ENCODE measurements at places on chromosomes 7 and 10.

DNA sequence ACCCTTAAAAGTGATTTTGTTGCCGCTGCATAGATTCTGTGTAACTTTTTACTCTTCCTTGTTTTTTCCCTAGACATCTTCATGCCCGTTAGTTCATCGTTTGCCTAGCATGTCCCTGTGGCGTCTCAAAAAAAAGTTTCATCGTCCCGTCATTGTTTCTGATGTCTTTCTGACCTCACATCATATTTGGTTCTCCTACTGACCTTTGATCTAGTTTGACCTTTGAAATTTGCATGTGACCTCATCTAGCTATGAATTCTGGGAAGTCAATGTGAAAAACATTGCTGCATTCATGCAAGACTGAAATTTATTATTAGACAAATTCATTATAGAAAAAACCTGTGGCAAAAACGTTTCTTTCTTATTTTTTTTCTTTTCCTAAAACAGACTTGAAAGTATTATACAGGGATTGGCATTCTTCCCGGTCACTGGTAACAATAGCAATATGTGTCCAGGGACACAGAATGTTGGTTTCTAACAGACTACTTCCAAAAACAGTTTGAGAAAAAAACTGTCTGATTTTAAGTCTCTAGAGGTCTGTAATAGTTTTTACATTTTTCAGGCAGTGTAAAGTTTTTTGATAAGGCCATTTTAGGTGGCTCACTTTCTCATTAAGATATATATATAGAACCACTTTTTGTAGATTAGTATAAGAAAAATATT lies 280.9 kb downstream of the USP6NL start:
- no peak for DNase-seq

GRCh38 chr7:119931230-119931824 lies 341.6 kb upstream of the KCND2 start:
- no peak for DNase-seq

DNA sequence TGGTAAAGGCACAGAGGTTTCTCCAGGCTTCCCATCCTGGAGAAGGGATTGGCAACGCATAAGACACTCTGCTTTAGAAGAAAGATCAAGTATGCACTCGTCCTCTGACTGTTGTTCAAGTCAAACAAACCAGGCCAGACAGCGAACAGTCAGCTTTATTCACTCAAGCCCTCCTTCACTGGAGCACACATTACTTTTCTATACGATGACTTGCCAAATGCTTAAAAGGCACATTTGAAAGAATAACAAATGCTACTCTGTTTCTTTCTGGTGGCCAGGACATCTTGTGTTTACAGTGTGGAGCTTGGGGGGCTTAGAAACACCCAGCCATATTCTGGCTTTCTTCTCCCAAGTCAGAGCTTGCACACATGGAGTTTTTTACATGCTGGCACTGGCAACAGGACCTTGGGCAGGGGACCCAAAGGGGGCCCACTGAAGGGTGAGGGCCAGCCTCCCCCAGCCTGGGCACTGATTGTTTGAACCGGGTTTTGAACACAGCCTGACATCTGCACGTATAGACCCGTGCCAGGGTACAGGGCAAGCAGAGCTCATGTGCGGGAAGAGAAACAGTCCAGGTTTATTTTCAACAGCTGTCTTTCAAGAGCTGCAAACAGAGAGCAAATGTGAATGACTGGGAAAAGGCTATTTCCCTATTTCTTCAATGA lies 33.3 kb upstream of the FGFR2 start:
- no peak for DNase-seq

- no peak for DNase-seq
Measured at GRCh38 chr7:8146788-8147413, 115.1 kb downstream of the ICA1 start.

DNA sequence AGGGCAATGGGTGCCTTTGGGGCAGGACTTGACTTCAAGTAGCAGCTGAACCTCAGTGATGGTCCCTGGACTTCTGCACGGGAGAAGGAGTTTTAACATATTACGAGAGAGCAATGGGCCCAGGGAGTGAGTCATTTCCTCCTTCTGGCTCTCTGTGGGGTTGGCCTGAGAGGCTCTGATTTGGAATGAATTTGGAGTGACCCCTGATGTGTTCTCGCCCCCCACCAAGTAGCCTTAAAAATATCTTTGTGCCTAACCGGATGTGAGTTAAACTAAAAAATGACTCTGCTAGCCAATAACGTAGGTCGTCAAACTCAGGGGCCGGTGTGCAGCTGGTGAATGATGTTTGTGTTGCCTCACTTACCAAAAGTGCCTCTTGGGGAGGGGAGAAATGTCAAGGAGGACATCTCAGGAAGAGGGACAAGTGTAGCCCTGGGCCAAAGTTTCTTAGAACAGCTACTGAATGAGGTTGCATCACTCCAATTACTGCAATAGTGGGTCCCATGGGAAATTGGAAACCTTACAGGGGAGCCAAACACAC lies 656.6 kb downstream of the INHBA start:
- no peak for DNase-seq

- no peak for DNase-seq
Measured at GRCh38 chr10:89653410-89653869, 8.4 kb upstream of the PANK1 start.

GRCh38 chr7:69309601-69310000 lies 288.7 kb upstream of the AUTS2 start:
- no peak for DNase-seq

GRCh38 chr10:80855348-80855971 lies 317.8 kb downstream of the SH2D4B start:
- no peak for DNase-seq

GRCh38 chr10:71319042-71319799 lies at the start of gene SLC29A3:
Gene SLC29A3 (plus strand): TSS chr10:71319259. CDS start chr10:71319310, 51 bp downstream.
- peak; percentile 84 for DNase-seq

DNA sequence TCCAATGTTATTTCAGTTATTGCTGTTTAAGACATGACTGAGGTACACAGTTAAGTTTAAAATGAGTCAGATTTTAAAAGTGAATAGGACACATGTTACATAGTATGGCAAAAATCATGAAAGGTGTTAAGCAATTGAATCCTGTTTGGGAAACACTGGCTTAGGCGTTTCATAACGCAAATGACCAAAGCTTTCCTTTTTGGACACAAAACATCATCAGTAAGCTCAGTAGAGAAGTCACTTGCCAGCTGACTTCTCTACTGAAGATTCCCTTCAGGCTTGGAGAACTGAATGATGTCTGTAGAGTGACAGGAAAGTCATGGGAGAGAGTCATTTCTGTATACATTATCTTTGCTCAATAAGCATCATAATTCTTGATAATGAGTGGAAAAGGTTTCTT lies 64.4 kb upstream of the RSBN1L start:
- no peak for DNase-seq

GRCh38 chr10:29202386-29202940 lies 86.4 kb upstream of the LYZL1 start:
- DNase-seq: no peak

GRCh38 chr10:10007957-10008356 lies 1009.7 kb upstream of the CELF2 start:
- DNase-seq: no peak

- DNase-seq: no peak
Measured at GRCh38 chr7:103373866-103374643, 26.6 kb downstream of the PSMC2 start.

DNA sequence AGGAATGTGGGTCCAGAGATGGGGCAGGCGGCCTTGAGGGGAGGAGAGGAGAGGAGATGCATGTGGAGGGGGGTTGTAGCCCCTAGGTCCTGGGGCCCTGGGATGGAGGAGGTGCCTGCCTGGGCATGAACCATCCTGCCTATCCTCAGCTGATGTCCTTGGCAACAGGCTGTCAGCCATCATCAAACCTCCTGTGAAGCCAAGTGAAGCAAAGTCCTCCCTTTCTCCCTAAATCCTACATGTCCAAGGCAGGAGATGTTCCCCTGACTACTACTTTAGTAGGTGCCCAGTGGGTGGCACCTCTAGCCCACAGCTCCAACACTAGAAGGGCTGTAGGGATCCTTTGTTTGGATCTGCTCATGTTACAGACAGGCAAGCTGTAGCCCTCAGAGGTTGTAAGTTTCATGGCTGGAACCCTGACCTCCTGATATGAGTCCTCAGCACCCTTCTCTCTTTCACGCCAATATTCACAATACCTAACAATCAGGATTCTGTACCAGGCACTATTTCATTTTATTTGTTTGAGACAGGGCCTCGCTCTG lies 66.6 kb upstream of the SYPL1 start:
- no peak for DNase-seq

- DNase-seq: no peak
Measured at GRCh38 chr7:128915271-128915819, 4.8 kb upstream of the KCP start.

DNA sequence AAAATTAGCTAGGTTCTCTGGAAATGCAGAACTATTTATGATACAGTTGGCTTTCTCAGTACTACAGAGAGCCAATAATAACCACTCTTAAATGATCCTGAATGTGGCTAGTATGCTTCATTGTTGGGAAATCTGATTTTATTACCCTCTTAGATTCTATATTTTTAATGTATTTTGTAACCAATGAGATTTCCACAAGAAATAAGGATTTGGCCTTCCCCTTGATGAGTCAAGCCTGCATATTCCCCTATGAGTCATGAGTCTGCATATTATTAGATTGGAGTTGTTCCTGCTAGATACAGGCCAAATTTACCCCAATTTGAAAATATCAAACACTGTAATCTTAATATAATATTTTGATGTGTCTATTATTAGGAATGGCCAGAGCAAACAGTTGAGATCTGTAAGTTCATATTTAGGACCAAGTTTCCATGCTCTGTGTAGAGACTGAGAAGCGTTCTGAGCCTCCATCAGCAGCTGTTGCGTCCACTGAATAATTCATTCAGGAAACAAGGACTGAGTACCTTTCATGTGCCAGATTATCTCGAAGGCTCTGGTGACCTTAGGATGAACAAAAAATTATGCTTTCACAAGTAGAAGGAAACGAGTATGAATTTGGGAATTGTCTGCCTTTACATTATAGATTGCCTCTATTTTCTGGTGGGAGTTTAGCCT lies 793.4 kb downstream of the NRG3 start:
- no peak for DNase-seq

DNA sequence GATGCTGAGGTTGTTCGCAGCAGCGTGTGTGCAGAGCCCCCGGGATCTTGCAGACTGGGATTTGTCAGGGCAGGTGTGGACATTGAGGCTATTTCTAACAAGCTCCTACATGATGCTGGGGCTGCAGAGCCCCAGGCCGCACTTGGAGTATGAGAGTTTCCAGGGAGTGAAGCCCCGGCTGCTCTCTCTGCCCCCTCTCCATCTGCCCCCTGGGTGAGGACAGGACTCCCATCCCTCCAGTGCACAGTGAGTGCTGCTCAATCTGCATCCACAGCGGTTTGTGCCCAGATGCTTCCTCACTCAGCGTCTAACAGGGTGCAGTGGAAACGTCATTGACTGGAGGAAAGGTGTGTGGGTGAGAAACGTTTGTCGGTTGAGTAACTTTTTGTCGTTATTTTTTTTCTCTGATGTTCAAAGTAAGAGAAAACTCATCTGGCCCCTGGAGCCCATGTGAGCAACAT lies 25.3 kb downstream of the IL2RA start:
- DNase-seq: peak; percentile 22

DNA sequence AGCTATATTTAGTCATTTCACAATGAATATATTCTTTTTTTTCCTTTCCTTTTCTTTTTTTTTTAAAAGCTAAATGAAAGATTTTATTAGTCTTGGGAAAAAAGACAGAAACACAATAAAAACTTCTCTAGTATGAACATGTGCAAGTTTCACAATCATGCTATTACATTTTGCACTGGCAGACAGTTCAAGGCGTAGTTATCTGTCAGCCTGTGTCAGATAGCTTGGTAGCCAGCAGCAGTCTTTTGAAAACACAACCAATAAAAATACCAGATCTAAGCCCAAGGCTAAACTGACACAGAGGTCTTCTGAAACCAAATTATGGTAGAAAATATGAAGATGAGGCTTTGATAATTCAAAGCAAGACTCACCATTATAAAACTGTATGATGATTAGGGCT lies 205.8 kb upstream of the TEX47 start:
- no peak for DNase-seq

GRCh38 chr7:101172854-101173751 lies 7.0 kb downstream of the NAT16 start:
- DNase-seq: no peak

DNA sequence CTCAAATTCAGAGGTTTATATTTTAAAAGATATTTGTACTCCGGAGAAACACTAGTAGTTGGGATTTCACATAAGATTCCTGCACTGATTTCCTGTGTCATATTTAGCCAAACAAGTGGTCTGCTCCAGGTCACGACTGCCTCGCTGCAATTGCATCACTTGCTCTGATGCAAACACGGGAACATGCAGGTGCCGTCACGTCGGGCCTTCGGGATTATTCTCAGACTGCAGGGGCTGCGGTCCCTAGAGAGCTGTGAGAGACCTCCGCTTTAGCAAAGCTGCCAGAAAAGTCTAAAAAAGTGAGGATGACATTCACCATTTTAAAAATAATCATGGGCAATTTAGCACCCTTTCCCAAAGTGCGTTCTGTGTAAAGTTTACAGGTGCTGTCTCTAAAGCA lies 93.5 kb upstream of the DDC start:
- DNase-seq: no peak

DNA sequence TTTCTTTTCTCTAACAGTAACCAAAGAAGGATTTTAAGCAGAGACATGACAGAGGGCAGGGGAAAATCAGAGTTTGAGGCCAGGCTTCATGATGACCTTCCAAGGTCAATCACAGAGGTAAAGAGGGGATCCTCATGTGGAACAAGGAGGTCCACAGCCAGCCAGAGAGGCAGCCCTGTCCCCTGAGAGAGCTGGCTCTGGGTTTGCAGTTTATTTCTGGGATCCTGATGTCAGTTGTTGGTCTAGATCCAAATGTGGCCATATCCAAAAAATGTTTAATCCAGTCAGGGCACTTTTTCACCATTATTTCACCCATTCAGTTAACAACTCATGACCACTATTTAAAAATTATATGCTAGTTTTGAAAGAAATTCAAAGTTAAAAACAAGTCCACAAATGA lies 45.6 kb downstream of the GPR141 start:
- DNase-seq: no peak

- DNase-seq: no peak
Measured at GRCh38 chr10:131035779-131036178, 275.7 kb downstream of the TCERG1L start.

DNA sequence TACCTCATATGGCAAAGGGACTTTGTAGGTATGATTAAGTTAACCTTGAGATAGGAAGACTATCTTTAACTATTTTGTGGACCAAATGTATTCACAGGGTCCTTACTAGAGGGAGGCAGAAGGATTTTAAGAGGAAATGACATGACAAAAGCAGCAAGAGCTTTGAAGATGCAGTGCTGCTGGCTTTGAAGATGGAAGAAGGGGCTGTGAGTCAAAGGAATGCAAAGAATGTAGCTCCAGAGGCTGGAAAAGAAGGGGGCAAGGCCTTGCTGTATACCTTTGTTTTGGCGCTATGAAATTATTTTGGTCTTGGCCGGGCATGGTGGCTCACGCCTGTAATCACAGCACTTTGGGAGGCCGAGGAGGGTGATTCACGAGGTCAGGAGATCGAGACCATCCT lies 3.2 kb upstream of the NRBF2 start:
- no peak for DNase-seq

Data from stimulated activated CD4-positive, alpha-beta T cell treated with anti-CD3 and anti-CD28 coated beads, Interleukin-4, amount 100 ng/mL, for 1 hour (primary cell).